ENCODE measurements at places on chromosomes 11 and 22.

DNA sequence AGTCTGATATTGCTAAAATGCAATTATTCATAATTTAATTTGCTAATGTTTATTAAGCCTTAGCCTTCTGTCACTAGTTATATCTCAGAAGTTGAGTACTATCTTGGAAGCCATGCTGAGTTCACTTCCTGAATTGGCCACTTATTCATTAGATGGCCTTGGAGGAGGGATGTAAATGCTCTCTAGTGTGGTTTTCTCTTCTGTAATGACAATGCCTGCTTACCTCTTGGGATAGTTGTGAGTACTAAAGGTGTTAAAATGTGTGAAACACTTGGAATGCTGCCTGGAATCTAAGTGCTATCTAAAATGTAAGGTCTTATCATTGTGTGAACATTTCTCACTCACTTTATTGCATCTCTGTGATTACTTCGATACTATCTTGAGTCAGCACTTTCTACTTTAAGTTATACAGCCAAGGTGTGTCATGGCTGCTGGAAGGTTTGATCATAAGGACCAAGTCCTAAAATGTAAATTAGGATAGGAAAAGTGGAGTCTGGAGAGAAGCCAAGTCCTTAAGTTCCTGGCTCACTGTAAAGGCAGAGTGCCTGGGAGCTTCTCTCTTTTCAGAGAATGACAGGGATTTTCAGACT is 12.4 kb downstream of the GLYATL2 start:
- no peak for DNase-seq

DNA sequence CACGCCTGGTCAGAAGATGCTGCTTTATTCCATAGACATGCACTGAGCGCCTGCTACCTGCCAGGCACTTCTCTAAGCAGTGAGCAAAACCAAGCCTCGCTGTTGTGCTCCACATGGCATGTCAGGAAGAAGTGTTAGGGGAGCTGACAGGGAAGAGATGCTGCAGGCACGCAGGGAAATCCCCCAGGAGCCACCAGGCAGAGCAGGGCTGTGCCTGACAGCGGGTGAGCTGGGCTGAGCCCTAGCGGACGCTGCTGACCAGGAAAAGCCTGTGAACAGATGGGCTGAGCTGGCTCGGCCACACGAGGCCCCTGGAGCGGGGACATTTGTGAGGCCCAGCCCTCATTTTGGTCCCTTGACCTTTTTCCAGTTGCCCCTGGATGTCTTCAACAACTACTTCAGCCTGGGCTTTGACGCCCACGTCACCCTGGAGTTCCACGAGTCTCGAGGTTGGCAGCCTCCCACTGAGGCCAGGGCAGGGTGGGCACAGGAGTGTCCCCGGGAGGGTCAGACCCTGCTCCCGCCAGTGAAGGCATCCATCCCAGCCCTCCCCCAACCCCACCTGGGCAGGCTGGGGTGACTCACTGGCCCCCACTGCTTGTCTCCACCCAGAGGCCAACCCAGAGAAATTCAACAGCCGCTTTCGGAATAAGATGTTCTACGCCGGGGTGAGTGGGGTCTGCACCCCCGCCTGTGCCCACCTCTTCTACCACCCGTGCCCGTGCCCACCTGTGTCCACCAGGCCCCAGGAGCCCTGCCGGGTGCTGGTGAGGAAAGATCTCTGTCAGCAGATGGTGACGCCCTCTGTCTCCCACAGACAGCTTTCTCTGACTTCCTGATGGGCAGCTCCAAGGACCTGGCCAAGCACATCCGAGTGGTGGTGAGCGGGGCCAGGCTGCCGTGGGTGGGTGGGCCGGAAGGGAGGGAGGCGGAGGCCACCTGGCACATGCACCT is 7.4 kb upstream of the MDK start:
- DNase-seq: no peak

- DNase-seq: no peak
These were observed 6.8 kb downstream of the QSER1 start for GRCh38 chr11:32899438-32899837.

GRCh38 chr11:116472651-116473050 is 300.1 kb downstream of the BUD13 start:
- no peak for DNase-seq

GRCh38 chr22:21779444-21779843 is 43.9 kb upstream of the YPEL1 start:
- no peak for DNase-seq

DNA sequence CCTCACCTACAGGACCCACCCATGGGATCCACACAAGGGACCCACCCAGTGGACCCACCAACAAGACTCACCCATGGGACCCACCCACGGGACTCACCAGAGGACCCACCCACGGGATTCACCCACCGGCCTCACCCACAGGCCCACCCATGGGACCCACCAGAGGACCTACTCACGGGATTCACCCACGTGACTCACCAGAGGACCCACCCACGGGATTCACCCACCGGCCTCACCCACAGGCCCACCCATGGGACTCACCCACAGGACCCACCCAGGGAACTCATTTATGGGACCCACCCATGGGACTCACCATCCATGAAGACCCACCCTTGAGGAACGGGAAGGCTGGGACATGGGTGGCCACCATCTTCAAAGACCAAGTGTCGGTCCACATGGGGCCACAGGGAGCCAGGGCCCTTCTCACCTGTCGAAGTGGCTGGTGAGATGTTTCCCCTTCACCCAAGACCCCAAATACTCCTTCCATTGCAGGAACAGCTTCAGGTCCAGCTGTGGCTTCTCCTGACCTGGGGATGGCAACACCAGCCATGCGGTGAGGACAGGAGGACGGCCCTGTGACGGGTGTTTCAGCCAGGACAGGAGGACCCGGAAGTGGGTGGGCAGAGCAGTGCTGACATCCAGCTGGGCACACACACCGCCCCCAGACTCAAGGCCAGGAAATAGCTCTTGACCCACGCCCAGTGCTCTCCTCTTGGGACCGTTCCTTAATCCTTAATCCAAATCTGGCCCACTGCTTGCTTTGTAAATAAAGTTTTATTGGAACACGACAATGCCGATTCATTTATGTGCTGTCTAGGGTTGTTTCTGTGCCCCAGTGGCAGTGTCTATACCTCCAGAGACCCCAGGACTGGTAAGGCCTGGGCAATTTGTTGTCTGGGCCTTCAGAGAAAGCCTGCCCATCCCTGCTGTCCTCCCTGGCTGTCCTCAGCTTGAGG is 1005.1 kb downstream of the BRD1 start:
- DNase-seq: no peak

DNA sequence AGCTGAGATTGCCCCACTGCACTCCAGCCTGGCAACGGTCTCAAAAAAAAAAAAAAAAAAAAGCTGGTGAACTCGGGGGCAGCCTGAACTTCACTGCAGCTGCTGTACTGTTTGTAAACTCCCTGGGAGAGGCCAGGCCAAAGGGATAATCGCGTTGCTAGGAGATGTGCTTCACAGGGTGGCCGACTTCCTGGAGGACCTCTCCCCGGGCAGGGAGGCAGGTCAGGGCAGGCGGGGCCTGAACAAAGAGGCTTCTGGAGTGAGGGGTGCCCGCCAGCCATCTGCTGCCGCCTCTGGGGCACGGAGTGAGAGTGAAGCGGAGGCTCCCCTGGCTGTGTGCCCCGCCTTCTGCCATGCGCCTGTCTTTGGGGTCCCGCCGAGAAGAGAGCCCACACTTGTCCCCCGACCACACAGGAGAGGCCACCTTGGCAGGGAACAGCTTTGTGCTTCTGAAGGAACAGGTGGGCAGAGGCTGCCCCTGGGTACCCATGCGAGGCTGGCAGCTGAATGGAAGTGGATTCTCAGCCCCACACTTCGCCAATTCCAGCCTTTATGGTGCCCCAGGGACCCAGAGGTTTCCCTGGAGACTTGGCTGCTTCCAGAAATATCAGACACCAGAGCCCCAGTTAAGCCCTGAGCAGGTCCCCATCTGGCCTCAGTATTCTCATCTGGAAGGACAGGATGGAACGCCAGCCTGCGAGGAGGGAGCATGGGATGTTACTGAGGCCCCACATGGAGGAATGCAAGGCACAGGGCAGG is 29.6 kb downstream of the TMEM184B start:
- no peak for DNase-seq

DNA sequence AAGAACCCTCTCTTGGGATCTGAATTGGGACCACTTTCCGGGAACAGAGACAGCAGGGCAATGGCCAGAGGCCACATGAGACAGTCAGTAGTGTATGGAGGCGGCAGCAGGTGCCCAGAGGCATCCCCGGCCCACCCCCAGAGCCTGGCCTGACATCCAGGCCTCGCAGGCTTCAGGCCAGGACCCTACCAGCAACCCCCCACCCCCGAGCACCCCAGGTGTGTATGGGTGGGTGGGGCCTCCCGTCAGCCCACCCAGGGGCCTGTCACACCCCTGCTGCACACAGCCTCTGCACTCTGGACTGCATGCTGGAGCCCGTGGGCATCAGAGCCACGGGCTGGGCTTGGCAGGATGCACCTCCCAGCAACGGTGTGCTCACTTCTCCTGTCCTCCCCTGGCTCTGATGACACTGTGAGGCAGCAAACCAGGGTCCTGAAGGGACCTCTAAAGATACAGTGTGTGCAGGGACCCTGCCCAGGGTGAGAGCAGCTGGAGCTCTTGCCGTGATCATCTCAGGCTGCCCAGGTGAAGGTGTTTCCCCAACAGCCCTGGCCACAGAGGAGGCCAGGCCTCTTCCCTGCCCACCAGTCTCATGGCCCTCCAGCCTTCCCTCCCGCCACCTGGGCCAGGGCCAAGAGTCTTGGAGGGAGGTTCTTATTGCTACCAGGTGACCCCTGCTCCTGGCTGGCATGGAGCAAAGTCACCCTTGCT is 88.8 kb upstream of the SEPTIN5 start:
- DNase-seq: no peak

DNA sequence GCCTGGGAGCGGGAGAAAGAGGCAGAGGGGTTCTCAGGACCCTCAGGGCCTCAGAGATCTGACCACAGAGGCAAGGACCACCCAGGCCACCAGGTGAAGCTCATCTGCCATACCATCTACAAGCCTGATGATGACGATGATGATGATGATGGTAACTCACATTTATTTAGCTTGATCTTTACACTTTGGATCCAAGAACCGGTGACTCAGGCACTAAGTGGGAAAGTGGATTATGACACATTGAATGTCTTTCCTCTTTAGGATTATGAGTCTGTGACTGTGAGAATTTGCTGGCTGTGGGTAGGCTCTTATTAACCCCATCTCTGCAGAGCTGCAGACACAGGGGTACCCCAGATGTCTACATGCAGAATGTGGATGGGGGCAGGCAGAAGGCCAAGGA is 110.3 kb downstream of the DSCAML1 start:
- no peak for DNase-seq

GRCh38 chr11:46436113-46436512 is 44.5 kb upstream of the CHRM4 start:
- no peak for DNase-seq

GRCh38 chr11:37896016-37896415 is 1298.0 kb upstream of the RAG2 start:
- DNase-seq: no peak

DNA sequence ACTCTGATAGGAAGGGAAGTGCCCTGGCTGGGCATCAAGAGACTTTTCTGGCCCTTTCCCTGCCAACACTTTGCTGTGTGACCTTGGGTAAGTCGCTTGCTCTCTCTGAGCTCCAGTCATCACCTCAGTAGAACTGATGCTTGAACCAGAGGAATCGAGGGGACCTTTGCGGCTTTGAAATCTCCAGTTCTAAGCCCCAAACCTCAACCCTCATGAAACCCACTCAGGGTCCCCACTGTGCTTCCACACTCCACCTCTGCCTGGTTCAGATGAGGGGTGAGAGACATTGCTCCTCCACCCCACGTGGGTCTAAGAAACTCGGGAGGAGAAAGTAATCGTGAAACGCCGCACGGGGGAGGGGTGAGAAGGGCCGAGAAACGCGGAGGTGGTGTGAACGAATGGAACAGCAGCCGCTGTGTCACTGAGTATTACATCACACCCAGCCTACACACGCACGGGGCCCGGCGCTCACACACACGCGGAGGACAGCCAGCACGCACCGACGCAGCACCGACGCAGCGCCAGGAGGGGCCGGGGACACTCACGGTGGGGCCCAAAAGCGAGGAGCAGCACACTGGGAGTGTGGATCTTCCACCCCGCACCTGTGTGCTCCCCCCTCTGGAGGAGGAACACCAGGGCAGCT is 4.3 kb downstream of the RTN4RL2 start:
- no peak for DNase-seq

- no peak for DNase-seq
These were observed 8.9 kb downstream of the KCNK7 start for GRCh38 chr11:65586676-65587075.

GRCh38 chr11:66889960-66890359 is 33.1 kb downstream of the LRFN4 start:
- DNase-seq: no peak

DNA sequence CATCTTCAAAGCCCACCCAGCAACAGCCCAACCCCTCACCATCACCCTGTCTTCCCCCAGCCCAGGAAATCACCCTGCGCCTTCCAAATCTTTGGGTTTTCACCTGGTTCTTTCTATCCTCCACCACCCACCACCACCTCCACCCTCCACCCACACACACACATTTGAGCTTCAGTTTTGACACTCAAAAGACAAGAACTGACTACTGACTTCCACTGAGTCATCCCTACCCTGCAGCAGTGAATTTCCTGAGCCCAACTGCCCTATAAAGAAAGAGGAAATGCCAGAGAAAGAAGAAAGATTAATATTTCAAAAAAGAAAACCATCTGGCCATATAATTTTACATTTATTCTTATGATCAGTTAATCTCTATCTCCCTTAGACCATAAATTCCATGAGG is 137.5 kb downstream of the CHST1 start:
- no peak for DNase-seq

- no peak for DNase-seq
These were observed 41.0 kb downstream of the TIMP3 start for GRCh38 chr22:32842486-32842885.

- no peak for DNase-seq
These were observed 65.2 kb downstream of the MPPED1 start for GRCh38 chr22:43476751-43477725.

DNA sequence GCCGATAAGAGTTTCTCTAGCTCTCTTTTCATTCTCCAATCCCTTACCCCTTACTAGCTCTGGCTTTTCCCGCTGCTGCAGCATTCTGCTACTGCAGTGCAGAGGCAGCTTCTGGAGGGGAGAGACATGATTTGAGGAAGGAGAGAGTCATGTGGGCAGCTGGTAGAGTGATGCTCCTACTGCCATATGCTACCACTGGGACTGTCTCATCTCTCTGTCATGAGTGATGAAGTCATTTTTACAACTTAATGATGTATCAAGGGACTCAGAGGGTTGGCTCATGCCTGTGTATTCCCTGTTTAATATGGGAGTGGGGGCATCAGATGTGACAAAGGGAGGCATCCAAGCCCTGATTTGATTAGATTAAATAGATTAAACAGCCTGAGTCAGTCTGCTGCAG is 11.3 kb downstream of the SLC17A6 start:
- DNase-seq: no peak

- DNase-seq: no peak
These were observed 2.6 kb downstream of the PATE4 start for GRCh38 chr11:125835748-125836147.

GRCh38 chr11:116693593-116694348 is 79.0 kb downstream of the BUD13 start:
- no peak for DNase-seq

GRCh38 chr11:1310318-1310687 is 871 bp upstream of the TOLLIP start:
- no peak for DNase-seq
